Mammary epithelial cell (primary cell): ENCODE measurements at places on chromosomes 1 and 21. TPM values are rescaled to one million over a fixed set of nuclear protein-coding genes. Genes with fewer than 3 reads are reported as not detected.

Gene TIE1
- not detected for polyA plus RNA-seq

Gene PTPRU
- 29.4 TPM for polyA plus RNA-seq

Gene FCGR3B
- not detected for polyA plus RNA-seq

DNA sequence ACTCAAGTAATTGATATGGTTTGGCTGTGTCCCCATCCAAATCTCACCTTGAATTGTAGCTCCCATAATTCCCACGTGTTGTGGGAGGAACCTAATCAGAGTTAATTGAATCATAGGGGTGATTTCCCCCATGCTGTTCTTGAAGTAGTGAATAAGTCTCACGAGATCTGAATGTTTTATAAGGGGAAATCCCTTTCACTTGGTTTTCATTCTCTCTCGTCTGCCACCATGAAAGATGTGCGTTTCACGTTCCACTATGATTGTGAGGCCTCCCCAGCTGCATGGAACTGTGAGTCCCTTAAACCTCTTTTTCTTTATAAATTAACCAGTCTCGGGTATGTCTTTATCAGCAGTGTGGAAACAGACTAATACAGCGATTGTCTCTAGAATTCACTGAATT is 135.4 kb downstream of the BACH1 start:
- DNase-seq = no peak

- no peak for DNase-seq
Observed at GRCh38 chr21:27677546-27677945, 710.7 kb upstream of the ADAMTS5 start.

- DNase-seq = peak; percentile 73
Observed at GRCh38 chr1:162973381-162973795, 95.8 kb upstream of the RGS4 start.

DNA sequence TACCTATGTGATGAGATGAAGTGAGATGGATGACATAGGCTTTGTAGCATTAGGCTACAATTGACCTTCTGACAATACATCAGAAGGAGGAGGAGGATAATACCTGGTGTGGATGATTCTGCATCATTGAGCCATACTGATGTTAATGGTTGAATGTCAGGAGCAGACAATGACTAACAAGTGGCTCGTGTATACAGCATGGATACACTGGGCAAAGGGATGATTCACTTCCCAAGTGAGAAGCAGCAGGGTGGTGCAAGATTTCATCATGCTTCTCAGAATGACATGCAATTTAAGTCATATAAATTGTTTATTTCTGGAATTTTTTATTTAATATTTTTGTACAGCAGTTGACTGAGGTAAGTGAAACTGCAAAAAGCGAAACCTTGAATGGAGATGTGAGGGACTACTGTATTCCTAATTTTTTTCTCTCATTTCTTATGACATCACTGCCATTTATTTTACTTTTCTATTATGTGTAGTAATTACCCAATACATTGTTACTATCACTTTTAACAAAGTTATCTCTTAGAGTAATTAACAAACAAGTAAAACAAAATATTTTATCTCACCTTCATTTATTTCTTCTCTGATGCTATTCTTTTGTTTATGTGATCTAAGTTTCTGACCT is 34.4 kb upstream of the COP1 start:
- peak; percentile 89 for DNase-seq

GRCh38 chr1:12748778-12749355 is 2.9 kb downstream of the CFAP107 start:
- no peak for DNase-seq

DNA sequence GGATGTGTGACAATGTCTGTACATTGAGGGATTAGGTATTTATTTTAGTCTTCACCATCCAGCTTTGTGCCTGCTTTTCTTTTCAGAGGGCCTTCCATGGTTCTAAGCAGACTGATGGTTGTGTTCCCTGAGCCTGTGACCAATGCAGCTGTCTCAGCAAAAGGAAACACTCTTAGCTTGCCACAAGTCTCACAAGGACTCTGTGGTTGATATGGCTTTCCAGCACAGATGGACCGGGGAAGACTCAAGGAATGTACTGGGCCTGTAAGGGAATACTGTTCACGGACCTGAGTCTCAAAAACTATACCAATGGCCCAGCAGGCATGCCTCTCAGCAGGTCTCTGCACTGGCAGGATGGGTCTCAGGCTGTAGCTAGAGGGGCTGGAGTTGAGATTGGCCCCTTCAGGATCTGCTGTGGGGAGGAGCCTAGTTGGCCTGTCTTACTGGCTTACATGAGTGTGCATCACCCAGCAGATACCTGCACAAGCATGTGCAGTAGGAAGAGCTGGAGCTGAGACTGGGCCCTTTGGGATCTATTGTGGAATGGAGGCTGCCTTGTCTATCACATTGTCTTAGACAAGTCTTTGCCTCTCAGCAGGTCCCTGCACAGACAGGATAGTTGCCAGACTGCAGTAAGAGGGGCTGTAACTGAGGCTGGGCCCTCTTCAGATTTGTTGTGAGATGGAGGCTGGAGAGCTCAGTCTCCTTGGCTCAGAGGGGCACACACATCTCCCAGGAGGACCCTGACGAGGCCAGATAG is 52.0 kb upstream of the PDC start:
- no peak for DNase-seq

DNA sequence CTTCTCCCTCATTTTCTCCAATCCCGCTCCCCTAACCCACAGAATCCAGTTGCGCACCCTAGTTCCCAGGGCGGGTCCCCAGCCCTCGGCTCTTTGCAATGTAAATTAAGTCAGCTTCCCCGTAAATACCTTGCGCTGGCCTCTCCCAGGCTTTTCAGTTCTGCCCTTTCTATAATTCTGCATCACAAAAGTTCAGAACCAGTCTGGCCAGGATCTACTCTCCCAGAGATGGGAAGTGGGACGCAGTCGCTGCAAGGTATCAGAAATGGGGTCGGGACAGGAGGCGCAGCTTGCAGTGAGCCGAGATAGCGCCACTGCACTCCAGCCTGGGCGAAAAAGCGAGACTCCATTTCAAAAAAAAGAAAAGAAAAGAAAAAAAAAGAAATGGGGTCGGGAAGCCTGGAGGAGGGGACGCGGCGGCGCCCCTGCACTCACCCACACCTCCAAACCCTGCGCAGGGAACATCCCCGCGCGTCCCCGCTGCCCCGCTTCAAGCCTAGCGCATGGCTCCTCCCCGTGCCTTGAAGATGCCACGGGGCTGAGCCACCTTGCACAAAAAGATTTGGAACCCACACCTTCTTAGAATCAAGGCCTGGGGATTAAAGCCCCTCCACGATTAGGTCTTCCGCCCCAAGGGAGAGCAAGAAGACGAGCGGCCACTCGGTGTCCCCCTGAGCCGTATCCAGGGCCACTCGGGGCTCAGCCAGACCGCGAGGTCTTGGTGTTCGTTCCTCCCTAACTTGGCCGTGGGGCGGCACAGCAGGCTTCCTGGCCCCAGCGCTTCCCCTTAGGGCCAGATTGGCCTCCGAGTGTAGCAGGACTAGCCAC is 27.2 kb upstream of the ITLN2 start:
- no peak for DNase-seq

DNA sequence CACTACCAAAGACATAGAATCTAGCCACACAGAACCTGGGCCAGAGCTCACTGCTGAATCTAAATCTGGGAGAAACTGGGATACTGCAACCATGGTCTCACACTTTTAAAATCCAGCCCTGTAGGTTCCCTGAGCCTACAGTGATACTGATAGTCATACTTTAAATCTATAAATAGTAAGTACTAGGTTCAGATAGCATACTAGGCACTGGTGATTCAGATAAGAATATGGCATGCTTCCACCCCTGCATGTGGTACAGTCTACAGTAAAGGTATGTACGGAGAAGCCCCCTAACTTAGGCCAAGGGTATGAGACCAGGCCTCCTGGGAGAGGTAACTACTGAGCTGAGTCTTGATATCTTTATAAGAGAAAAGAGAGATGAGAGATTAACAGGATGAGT is 193.3 kb upstream of the HMGB4 start:
- DNase-seq = no peak
